Activated T-cell treated with anti-CD3 and anti-CD28 coated beads for 24 hours (primary cell): ENCODE measurements at places on chromosomes 7 and 10.

DNA sequence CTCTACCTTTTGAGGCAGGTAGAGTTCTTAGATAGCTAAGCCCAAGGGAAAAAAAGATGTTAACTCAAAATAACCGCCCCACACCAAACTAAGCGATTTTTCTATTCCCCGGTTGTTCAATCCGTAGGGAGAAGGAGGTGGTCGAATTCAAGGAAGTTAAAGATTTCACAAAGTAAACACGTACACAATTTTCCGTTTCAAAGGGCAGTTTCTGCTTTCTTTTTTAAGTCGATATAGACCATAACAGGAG lies 842 bp downstream of the KBTBD2 start:
- DNase-seq, result no peak

DNA sequence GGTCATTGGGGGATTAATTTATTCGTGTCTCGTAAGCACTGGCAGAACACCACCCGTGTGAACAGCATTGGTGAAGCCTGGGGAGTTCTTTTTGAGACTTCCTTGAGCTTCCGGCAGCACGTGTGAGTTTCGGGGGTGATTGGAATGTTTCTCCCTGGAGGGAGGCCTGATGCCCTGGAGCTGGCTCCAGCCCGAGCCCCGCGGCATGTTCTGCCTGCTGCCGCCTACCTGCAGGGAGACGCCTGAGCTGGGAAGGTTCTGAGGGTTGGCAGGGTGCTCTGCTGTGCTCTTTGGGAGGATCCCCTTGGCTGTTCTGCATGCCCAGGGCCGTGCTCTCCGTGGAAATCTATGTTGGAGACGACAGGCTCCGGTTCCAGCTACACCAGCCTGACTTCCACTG lies 159.3 kb downstream of the MGMT start:
- no peak for DNase-seq

DNA sequence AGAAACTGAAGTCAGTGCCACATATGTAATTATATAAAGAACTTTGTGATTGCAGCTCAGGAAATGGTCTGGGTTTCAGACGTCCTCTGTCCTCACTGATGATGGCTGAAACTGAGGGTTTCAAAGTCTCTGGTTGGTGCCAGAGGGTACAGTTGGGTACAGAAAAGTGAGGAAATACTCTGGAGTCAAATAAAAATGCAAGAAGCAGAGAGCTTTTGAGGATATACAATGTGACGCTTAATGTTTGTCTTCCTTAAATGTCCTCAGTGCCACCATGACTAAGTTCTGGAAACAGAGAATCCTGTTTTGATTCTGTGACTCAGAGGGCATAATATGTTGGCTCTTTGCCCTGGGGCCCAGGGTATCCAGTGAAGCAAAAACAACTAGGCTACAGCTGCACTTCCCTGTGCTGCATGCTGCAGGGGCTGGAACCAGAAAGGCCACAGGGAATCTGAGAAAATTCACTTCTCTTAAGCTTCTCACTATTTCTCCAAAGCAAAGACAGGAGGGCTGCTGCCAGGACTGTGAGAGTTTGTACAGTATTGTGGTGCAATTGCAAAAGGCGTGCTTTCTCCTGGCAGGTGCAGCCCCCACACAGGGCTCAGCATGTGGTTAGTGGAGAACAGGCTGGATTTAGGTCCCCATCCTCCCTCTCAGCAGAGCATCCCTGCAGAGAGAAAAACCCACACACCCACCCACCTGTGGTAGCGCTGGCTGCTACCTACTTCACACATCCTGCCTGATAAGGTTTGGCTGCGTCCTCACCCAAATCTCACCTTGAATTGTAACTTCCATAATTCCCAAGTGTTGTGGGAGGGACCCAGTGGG lies 169.5 kb upstream of the SVIL start:
- DNase-seq, result no peak

- DNase-seq, result no peak
These were observed 25.3 kb upstream of the CUX1 start for GRCh38 chr7:101792051-101792681.

DNA sequence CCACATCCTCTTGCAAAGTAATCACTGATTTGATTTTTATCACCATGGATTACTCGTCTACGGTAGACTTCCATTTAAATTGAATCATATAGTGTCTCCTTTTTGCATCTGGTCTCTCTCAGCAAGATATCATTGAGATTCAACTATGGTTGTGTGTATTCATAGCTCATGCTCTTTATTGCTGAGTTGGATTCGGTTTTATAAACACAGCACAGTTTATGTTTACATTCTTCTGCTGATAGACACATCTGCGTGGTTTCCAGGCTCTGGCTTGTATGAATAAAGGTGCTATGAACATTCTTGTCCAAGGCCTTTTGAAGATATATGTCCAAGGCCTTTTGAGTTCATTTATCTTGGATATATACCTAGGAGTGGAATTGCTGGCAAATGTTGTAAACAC lies 356.5 kb upstream of the CELF2 start:
- DNase-seq, result no peak

GRCh38 chr10:3961082-3961481 lies 176.1 kb upstream of the KLF6 start:
- no peak for DNase-seq

DNA sequence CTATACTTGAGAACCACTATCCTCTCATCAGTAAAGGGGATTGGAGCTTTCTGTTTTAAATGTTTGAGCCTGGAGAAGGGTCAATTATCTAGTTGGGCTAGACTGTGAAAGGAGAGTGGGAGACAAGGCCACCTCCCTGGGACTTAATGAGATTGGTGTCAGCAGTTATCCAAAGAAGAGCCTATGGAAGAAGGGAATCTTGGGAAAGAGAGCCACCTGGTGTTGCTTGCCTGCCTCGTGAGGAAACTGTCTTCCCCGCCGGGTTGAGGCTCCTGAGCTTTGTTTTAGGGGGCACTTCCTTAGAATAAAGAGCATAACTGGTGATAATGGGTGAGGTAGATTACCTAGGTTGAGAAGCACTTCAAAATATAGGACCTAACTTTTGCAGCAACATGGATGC lies 32.0 kb upstream of the ABCB4 start:
- no peak for DNase-seq

DNA sequence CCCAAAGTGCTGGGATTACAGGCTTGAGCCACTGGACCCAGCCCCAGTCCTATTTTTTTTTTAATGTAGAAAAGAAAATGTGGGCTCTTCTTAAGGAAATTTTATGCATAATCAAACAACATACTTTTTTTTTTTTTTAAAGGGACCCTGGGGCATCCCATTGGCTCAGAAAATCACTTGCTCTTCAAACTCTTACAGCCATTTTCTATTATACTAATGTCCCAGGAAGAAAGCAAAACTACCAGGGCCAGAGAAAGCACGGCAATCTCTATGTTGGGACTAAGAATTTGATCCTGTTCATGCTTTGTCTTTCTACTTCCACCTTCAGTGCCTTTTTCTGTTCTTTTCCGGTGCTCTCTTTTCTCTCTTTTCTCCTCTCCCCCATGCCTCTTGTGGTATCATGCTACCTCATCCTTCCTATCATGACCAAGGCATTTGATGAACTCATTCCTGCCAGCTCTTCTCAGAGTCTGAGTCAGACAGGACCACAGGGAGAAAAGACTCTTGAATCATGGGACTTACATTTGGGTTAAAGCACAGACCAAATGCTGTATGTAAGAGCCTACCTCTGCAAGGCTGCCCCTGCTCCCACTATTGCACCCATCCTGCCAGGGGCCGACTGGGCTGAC lies 76.4 kb upstream of the CCNY start:
- DNase-seq, result no peak

DNA sequence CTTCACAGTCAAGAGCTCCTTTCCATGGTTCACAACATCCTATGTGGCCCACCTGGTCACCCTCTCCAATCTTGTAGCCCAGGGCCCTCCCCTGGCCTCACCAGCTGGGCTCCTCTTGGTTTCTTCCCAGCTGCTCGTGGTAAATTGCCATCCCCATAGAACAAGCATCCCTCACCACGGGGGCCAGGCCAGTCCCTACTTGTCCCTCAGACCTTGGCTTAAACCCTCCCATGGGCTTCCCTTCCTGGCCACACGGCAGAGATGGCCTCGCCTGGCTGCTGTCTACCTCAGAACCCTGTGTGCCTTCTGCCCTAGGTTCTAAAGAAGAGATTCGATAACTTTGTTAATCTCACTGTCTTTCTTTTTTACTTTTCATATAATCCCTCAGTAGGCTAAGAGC lies 153.3 kb upstream of the TCERG1L start:
- no peak for DNase-seq

DNA sequence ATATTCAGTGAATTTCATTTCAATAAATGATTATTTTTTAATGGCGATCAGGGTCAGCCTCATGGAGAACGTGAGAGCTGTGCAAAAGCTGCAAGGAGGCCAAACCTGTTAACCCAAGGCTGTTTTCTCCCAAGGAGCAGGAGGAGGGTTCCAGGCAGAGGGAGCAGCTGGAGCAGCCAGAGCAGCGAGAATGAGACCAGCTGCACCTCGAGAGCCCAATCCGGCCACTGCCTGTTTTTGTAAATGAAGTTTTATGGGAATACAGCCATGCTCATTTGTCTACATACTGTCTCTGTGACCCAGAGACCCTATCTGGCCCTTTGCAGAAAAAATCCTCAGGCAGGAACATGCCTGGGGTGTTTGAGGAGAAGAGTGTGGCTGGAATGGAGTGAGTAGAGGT lies 104.9 kb downstream of the GRK5 start:
- no peak for DNase-seq
